ENCODE measurements at places on chromosomes 12 and 14. TPM values are rescaled to one million over a fixed set of nuclear protein-coding genes. Genes with fewer than 3 reads are reported as not detected.

GALNT9 gene
- polyA plus RNA-seq: 1.5 TPM

DNA sequence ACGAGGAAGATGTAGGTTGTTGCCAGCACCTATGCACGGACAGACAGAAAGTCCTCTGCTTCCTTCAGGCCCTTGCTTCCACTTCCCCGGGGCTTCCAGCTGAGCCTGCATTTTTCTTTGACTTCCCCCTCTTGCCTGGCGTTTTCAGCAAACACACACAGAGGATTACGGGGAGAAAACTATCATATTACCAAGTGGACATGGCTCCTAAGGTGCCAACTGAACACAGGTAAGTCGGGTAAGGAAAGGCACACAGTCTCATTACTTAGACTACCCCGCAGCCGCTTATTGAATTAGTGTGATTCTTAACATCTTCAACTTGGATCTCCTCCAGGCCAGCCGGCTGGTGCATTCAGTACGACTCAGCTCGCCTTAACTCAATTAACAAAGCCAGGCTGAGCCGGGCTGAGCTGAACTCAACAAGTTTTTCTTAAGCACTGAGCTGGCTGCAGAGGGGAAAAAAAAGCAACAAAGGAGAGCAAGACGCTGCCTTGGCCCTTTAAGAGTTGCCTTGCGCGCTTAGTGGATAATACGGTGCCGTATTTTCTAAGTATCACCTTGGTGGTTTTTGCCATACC is 19.2 kb upstream of the MAP1LC3B2 start:
- peak; percentile 47 for DNase-seq

- no peak for DNase-seq
Measured at GRCh38 chr12:125065919-125066570, 810 bp downstream of the AACS start.

LIN7A gene
- 48.6 TPM for polyA plus RNA-seq

DNA sequence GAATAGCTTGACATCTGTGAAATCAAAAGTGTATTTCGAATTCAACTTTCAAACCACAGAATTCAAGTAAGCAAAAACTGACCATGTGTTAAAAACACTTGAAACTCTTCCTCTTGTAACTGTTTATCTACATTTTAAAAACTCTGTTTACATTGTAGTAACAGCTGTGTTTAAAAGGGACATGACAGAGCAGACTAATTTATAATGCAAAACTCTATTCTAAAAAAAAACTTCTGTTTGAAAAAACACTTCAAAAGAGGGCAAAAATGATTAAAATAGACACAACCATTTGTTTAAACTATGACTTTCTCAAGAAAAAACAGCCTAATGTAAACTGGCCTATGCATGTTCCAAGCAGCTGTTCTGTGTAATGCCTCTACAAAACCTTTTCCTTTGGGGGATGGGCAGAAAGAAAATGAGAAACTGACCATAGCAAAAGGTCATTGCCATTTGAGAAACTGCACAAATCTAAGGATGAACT is 149.1 kb upstream of the HMGA2 start:
- no peak for DNase-seq

DNA sequence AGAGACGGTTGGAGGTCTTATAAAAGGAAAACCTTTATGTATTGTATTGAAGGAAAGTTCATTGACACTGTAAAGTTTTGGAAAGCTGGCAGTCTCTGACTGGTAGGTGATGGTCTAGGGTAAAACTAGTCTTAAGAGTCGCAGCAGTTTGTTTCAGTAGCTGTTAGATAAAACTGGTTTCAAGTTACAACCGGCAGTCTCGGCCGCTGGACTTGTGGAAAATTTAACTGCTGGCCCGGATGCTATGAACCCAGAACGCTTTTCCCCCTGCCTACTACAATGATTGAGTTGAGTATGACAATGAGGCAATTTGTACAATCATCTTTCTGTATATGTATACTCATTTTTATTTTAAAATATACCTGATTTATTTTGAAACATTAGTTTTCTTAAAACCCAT is 1426.9 kb downstream of the AACS start:
- DNase-seq: no peak

GRCh38 chr12:12327802-12328201 is 22.2 kb downstream of the MANSC1 start:
- no peak for DNase-seq

KERA gene
- polyA plus RNA-seq: not detected

DNA sequence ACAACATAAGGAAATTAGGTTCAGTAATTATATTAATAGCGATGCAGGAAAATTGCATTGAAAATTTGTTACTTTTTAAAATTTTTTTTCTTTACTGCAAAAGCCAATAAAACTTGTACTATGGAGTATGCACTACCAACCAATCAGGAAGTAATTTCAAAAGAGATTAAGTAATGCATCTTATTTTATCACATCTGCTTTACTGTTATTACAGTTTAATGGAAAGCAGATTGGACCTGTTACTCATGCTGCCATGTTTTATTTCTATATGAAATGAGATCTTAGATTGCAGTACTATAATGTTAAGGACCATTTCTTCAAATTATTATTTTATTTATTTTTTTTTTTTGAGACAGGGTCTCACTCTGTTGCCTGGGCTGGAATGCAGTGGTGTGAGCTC is 1.7 kb upstream of the STRN3 start:
- DNase-seq: no peak

DNA sequence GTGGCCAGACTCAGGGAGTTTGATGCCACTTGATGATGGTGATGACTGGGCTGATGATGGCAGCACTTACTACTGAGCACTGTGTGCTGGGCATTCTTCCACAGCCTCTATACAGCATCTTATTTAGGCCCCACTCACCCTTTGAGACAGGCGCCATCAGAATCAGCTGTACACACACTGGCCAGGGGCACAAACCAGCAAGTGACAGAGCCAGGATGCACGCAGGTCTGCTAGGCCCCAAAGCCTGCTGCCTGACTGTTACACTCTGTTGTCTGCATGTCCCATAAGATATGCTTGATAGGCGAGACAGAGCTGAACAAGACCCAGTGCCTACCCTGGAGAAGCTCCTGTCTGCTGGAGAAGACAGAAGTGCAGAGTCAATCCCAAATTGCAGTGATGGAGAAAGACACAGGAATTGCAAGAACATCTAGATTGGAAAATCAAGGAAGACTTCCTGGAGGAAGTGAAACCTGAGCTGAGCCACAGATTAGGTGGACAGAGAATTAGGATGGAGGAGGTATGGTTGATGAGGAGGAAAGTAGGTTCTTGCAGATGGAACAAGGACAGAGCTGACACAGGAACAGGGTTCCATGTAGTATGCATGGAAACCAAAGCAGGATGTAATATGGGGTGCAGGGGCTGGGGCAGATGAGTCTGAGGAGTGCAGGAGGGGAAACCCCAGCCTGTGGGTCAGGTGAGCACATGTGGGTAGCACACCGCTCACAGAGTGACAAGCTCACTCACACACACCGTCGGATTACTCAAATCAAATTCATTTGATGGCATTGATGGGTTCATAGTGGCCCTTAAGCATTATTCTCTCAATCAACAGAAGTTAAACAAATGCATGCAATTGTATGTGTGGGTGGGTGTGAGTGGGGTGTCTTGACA is 117.3 kb downstream of the BEGAIN start:
- DNase-seq: no peak

DNA sequence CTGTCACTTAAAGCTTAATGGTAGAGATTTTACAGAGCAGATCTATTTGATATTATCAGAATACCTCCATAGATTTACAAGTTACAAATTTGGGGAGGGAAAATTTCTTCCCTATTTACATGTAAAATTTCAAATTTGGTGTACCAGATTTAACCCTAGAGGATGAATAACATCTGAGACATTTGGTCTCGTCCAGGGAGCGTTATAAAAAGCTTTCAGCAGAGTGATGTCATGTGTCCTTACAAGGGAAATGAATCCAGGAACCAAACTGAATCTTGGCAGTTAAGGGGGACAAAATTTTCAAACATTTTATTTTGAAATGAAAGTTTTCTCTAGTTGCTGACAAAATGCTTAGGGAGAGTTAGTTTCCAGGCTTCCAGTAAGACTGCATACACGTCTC is 4.5 kb upstream of the CDK17 start:
- DNase-seq: no peak

DNA sequence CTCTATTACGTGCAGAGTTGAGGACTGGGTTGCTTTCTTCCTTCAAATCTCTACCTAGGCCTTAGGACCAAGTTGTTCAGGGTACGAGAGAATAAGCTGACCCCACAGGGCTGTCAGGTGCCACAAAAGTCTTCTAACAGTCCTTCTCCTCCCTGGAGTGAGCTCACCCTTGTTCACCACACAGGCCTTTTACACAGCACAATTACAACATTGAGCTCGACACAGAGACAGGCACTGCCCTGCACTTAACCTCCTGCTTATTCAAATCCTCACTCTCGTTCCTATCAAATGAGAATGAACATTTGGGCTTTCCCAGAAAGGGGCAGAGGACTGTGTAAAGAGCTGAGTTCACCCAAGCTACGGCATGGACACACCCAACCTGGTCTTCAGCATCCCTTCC is 2.4 kb downstream of the GALNT6 start:
- DNase-seq: no peak

GPRC5D gene
- 5.5 TPM for polyA plus RNA-seq

GRCh38 chr14:63952933-63953437 is 100.2 kb downstream of the SYNE2 start:
- DNase-seq: no peak

USP44 gene
- polyA plus RNA-seq: 52.9 TPM

- DNase-seq: no peak
Measured at GRCh38 chr14:39382463-39382862, 49.8 kb downstream of the FBXO33 start.

DNA sequence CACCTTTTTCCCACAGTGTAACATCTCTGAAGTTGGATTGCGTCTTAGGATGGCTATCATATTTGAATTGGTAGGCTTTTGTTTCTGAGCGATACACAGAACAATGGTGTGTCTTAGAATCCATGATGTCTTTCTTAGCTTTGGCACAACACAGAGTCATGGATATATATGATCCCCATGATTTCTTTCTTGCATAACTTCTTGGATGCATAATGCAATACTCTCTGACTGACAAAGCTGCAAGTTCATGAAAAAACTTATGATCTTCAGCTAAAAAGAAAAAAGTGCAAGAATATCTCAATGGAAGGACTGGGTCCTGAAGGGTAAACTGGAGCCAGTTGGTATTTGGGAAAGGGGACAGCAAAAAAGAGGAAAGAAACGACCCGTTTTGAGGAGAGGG is 48.1 kb downstream of the VWF start:
- no peak for DNase-seq

GRCh38 chr12:127145929-127146789 is 1120.8 kb upstream of the TMEM132C start:
- peak; percentile 91 for DNase-seq

ACTR6 gene
- 38.1 TPM for polyA plus RNA-seq

ENO2 gene
- 14.3 TPM for polyA plus RNA-seq

DNA sequence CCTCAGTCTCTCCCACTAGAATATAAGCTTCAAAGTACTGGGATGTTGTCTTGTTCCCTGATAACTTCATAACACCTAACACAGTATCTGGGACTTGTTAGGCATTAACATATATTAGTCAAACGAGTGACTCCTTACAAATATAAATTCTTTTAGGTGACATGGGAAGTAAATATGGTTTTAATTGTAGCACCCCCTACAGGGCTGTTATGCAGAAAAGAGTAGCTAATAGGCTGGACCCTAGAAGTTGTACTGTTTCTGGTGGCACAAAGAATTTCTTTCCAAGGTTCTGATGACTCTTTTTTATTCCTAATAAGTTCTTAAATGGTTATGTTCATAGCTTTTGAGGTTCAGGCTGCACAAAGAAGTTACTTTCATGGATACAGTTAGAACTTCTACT is 29.8 kb downstream of the GPATCH2L start:
- DNase-seq: no peak

DNA sequence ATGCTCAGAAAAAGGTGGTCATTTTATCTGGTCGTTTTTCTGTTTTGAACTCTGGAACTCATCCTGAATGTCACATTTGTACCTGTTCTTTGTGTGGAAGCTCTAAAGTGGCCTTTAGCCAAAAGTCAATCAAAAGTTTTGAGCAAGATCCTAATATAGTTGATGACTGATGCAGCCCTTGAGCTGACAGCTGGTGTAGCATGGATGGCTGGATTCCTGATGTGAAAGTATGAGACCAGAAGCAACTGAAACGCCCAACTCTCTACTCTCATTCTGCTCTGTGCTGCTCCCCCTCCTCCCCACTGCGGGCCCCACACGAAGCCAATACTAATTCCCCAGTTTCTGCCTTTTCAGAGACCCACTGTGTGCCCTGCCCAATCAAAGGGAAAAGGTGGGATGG is 10.3 kb upstream of the MYH7 start:
- peak; percentile 4 for DNase-seq

IAPP gene
- polyA plus RNA-seq: 5.7 TPM

DNA sequence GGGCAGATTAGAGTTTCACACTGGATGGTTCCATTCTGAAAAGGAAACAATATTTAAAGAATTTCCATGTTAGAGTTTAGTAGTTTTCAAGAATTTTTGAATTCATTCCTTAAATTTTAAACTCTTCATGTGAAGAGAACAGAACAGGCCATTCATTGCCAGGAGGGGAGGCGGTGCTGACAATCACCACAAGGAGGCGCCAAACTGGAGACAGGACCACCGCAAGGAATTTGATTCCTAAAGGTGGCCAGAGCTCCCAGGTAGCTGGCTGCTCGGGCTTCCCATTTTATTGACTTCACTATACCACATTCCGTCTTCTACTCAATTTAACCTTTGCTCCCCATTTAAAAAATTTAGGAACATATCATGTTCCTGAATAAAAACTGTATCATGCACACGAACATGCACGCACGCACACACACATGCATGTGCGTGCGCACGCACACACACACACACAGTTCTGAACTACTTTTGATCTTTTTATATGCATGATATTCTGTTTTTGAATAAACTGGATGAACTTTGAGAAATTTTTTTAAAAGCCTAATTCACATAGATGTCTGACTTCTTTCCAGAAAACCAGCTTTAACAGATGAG is 101.2 kb downstream of the NELL2 start:
- peak; percentile 74 for DNase-seq

FAM234B gene
- polyA plus RNA-seq: 13.0 TPM

WNT5B gene
- 4.9 TPM for polyA plus RNA-seq

DNA sequence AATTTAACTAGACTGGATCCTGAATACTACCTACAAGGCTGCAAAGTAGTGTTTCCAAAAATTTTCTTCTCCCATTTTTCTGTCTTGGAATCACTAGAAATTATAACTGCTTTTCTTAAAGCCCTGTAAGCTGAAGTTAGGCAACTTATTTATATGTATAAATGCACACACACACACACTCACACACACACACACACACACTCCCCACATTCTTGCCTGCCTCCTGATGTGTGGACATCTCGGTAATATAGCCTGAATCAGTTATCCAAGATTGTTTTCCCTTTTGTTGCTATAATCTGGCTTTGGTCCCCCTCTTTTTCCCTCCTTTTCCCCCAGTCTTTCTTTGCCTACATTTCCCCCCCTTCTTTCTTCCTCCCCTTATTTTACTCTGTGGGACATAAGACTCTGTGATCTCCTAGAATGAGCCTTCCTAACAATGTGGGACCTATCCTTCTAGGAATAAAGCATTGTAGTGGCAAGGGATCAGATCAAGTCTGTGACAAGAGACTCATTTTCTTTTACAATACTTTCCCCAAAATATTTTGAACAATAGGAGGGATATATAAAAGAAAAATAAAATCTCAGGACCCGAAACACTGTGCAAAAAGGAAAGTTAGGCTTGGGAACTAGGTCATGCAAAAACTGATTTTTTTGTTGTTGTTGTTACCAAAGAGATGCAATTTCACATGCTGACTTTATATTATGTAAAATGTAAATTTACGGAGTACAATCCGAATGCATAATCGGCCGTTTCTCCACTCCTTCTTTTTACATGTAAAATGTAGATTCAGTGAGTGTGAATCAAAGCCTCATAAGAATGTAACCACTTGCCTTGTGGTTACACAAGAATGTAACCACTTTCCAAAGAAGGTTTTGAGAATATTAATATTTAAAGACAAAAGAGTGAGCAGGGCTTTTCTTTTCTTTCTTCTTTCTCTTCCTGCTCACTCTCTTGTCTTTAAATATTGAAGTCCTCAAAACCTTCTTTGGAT is 26.3 kb upstream of the CD69 start:
- DNase-seq: no peak

Measured in testis (tissue), 5 donors.